ENCODE measurements at places on chromosomes 1 and 21.

- no peak for DNase-seq
These were observed 4.9 kb upstream of the KIF14 start for GRCh38 chr1:200625381-200625824.

GRCh38 chr1:212237651-212238050 is 47.6 kb upstream of the PPP2R5A start:
- no peak for DNase-seq

- DNase-seq: no peak
These were observed 106.7 kb downstream of the FMN2 start for GRCh38 chr1:240198376-240198775.

DNA sequence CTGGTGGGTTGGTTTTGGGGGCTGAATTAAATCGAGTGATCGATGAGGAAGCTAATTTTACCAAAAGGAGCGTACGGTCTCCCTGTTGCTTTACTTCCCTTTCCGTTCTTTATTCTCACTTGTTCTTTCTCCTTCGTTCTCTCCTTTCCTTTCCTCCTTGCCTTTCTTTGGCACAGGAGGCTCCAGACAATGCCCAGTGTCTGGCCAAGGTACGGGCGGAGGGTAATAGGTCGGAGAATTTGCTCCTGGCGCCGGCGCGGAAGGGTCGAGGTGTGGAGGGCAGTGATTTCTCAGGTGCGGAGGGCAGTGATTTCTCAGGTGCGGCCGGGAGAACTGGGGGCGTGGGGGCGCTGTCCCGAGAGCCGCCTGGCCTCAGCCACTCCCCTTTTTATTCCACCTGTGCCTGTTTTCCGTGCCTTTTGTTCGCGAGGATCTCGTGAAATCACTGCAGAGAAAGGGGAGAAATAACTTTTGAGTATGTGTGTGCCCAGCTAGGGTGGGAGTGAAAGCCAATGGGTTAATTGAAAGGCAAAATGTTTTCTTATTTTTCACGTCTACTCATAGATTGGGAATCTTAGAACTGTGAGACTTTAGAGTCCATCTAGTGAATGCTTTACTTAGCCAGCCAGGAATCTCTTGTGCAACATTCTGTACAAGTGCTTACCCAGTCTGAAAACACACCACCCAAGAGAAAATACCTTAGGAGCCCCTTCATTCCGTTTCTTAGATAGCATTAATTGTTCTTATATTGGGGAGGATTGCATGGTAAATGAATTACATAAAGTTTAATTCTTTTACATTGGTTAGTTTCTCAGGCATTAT is 1.3 kb downstream of the FNBP1L start:
- DNase-seq: peak; percentile 26

DNA sequence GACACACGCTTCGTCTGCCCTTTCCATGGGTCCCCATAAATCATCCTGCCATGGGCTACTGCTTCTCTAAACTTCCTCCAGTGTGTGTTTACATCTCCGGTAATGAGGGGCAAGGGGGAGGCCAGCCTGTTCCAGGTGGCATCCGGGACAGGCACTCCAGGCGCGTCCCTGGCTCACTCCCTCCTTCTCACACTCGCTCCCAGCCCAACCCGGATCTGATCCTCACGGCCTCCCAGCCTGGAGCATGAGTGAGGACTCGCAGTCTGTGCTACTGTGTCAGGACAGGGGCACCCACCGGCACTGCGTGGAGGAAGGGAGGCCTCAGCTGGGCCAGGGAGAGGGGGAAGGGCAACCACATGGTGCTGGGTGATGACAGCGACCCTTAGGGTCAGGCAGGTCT is 225.4 kb downstream of the TRABD2B start:
- DNase-seq: no peak

DNA sequence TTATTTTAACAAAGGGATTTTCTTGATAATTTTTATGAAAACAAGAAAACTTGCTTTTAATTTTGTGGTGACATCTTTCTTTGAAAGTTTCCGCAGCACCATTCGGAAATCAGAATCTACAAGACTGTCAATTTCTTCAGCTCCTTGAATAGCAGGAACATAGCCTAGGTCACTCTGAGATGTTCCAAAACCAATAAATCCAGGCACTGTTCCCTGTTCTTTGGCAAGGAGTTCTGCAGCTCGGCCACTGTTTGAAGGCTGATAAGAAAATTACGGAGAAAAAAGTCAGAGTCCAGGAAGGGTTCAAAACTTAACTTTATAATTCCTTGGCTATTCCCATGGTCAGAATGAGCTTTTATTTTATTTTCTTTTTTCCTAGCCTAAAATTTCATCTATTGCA is 6.0 kb downstream of the LTN1 start:
- no peak for DNase-seq

- DNase-seq: no peak
These were observed 24.9 kb downstream of the SETD4 start for GRCh38 chr21:36035381-36035791.

DNA sequence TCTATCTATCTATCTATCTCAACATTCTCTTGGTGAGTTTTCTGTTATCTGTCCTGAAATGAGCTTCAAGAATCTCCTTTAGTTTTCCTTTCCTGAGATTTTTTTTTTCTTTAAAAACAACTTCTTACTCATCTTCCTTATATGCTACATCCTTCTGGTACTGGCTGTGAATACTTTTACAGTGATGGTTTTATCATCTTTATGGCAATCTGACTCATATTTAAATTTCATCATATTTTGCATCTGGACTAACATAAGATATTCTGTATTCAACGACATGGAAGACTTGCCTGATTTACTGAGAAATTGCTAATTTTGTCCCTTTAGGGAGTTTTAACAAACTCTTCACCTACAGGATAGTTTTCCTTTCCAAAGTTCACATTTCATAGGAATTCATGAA is 33.0 kb downstream of the PDE4B start:
- DNase-seq: no peak

- DNase-seq: no peak
These were observed 84.3 kb downstream of the CAPZB start for GRCh38 chr1:19400875-19401534.

DNA sequence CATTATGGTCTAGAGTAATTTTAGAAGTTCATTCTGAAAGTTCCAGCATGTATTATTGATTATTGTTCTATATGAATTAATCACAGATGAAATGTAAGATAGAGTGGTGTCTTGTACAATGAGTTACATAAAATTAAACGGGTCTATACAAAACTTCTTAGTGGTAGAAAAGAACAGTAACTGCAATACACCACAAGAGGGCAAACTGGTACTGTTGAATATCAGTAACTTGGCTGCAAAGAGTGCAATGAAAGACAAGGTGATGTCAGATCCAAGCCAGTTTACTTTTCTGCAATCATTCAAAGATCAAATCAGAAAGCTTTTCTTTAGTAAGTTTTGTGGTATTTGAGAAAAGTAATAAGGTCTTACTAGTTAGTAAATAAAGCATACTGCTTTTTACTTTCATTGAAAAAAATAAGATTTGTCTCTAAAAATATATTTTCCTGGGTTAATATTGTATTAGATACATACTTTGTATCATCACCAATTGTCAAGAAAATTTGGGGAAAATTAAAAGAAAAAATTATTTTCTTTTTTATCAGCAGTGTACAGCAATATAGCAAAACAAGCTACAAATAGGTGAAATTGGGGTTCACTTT is 66.4 kb upstream of the BTG3 start:
- peak; percentile 30 for DNase-seq

GRCh38 chr1:51551848-51552296 is 32.8 kb upstream of the EPS15 start:
- no peak for DNase-seq

DNA sequence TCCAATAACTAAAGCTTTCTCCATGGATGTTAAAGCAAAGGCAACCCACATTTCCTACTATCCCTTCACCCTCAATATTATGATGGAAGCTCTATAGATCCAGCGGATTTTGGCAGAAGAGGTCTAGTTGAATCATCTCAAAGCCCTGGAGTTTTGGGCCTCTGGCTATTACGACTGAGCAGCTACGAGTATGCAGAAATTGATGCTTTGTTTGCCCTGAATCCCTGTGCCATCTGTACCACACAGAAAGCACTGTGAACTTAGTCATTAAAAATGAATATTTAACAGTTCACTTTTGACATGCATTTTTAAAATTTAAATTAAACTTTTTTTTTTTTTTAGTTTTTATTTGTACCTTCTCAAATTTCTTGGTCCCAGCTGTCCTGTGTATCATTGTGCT is 705.4 kb upstream of the PTBP2 start:
- no peak for DNase-seq

- no peak for DNase-seq
These were observed 3.0 kb downstream of the CRCT1 start for GRCh38 chr1:152517237-152517811.

- DNase-seq: no peak
These were observed 6.9 kb upstream of the NOS1AP start for GRCh38 chr1:162062542-162063015.

- no peak for DNase-seq
These were observed 175.2 kb upstream of the IVNS1ABP start for GRCh38 chr1:185492089-185492825.

DNA sequence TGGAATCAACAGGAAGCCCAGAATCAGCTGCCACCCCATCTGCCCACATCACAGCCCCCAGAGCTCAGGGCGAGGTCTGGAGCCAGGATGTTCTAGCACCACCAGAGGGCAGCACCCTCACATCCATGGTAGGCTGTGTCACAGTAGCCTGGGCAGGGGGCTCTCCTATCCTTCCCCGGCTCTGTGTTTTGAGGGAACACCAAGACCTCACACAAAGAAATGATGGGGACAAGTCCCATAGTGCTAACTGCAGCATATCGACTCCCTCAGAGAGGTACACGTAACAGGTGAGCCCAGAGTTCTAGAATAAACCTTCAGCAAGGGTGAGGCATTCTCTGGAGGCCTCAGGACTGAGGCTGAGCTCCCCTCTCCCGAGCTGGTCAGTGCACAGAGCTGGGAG is 2.3 kb upstream of the KCNC4 start:
- peak; percentile 88 for DNase-seq

DNA sequence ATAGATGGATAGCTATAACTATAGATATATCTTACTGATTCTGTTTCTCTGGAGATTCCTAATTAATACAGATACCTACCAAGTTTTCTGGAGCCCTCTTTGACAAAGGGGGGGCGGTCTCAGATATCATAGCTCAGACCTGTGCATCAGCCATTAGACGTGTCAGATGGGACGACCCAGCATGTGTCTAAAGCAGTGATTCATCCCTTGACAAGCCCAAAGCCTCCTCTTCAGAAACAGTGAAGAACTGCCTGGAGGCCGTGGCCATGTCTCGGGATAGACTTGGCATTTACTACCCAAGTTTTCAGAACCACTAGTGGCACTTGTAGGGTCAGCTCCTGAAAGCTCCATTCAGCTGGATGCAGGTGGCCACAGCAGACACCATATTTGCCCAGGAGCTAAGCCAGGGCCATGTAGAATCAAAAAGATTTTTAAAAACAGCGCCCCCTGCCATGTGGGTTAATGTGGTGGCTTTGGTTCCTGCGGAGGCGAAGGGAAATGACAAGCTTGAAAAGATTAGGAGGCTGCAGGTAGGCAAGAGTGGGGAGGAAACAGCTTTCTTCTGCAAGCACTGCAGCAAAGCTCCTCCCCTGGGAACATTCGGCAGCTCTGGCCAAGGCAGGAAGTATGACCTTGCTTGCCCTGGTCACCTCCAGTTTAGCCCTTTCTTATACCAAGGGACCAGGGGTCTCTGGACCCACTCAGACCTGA is 82.2 kb downstream of the FBXO2 start:
- DNase-seq: peak; percentile 27

DNA sequence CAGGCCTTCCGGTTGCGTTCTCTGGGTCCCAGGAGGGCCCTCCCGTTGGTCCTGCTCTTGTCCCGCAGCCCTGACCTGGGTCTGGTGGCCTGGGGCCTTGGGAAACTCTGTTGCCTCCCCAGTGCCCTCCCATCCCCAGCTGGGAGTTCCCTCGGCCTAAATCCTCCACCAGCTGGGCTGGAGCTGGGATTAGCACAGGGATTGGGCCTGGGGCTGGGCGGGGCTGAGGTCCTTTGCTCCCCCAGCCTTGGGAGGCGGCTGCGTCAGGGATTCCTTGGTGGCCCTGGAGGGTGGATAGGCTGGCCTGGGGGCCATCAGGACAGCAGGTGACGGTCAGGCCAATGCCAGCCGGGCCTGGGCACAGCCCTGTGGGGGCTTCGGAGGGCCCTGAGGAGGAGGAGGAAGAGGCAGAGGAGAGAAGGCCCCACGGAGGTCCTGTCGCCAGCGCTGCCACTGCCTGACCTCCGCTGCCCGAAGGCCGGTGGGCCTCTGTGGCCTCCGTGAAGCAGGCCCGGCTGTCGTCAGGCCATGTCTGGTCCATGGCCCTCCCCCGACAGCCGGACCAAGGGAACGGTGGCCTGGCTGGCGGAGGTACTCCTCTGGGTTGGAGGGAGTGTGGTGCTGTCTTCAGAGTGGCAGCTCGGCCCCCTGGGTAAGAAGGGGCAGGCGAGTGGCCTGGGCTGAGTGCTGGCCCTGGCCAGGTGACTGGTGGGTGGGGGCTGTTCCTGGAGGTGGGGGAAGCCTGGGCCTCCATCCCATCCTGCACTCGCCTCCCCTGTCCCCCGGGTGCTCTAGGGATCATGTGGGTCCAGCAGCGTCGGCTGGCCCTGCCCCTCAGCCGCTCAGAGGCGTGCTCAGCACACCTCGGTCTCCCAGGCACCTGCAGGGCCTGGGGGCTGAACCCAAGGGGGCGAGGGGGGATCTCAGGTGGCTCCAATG is at the start of gene PLCH2:
TSS of gene PLCH2 (plus strand) at position 229 of the 939 bp plus-strand sequence. CDS start at position 529, 300 bp downstream.
- DNase-seq: no peak

GRCh38 chr1:228735871-228736586 is 750 bp downstream of the RHOU start:
- DNase-seq: peak; percentile 43

DNA sequence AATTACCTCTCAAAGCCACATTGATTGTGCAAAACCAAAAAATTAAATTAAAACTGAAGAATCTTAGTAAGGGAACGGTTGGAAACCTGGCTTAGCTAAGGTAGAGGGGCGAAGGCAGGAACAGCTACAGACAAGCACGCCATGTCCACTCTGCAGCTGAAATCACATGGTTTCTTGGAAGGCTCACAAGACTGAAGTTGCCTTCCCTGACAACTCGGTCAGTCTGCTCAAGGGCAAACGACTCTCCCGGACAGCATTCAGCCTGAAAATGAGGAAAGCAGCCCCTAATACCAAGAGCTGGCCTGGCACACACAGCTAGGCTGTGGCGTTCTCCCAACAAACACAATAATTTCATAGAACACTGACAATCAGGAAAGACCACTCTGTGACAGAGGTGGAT is 22.7 kb upstream of the BECN2 start:
- no peak for DNase-seq

DNA sequence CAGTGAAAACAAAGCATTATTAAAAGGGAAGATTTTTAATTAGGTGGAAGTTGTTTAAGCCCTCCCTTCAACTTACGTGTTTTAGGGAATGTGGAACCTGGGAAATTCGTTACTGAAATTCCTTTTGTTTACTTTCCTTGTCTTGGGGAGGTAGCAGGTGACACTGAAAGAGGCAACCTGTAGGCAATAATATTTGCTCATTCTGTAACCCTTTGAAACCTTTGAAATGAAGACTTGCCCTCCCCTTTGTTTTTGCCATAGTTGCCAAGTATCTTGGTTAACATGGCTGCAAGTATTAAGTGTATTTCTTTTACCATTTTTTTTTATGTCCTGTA is 1.7 kb downstream of the MRPS6 start:
- DNase-seq: no peak

DNA sequence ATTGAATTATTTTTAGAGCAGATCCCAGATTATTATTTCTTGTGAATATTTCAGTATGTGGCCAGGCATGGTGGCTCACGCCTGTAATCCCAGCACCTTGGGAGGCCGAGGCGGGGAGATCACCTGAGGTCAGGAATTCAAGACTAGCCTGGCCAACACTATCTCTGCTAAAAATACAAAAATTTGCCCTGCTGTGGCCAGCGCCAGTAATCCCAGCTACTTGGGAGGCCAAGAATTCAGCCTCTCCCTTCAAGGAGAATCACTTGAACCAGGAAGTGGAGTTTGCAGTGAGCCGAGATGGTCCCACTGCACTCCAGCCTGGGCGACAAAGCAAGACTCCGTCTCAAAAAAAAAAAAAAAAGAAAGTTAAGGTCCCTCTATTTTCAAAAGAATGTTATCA is 4.3 kb downstream of the OSBPL9 start:
- no peak for DNase-seq

All from HuH-7 (cell line).